ENCODE measurements at places on chromosomes 13 and 19.

GRCh38 chr13:78046331-78046730 lies 127.7 kb upstream of the EDNRB start:
- DNase-seq, result no peak

DNA sequence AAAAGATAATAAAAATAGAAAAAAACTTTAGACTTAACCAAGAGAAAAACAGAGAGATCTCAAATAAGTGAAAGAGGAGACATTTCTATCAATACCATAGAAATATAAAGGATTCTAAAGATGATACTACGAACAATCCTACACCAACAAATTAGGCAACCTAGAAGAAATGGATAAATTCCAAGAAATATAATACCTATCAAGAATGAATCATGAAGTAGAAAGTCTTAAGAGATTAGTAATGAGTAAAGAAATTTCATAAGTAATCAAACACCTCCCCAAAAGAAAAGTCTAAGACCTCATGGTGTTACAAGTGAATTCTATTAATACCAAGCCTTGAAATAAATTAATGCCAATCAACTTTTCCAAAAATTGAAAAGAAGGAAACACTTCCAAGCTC lies 1584.5 kb upstream of the MIR17HG start:
- DNase-seq, result no peak

DNA sequence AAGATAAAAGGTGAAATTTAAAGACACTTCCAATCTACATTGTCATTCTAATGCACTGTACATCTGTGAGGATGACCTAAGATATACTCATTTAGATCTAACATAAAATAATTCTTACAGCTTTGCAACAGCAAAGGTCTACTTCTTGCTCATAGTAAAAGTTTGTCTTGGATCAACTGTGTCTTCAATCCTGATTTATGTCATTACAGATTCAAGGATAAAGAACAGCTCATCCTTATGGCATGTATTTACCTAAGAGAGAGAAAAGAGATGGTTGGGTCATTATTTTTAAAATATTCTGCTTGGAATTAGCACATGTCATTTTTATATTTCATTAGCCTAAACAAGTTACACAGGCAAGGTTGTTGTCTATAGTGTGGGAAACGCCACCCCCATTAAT lies 2193.1 kb downstream of the PCDH9 start:
- DNase-seq, result no peak

- DNase-seq, result no peak
Observed at GRCh38 chr13:110133425-110134235, 173.3 kb downstream of the COL4A1 start.

- no peak for DNase-seq
Observed at GRCh38 chr19:7492142-7492541, 3.3 kb upstream of the PEX11G start.

- no peak for DNase-seq
Observed at GRCh38 chr19:46009530-46010510, 13.0 kb downstream of the PGLYRP1 start.

GRCh38 chr13:97426695-97427094 lies 7.3 kb upstream of the RAP2A start:
- no peak for DNase-seq

- DNase-seq, result no peak
Observed at GRCh38 chr13:23851106-23851505, 38.1 kb downstream of the MIPEP start.

GRCh38 chr19:33171916-33172359 lies 22.2 kb upstream of the LRP3 start:
- DNase-seq, result no peak

- DNase-seq, result no peak
Observed at GRCh38 chr13:66154976-66155375, 1075.2 kb downstream of the PCDH9 start.

- no peak for DNase-seq
Observed at GRCh38 chr19:10587022-10587838, at the start of gene AP1M2. AP1M2 (minus strand) TSS chr19:10587312; CDS start chr19:10587231, 81 bp downstream.

DNA sequence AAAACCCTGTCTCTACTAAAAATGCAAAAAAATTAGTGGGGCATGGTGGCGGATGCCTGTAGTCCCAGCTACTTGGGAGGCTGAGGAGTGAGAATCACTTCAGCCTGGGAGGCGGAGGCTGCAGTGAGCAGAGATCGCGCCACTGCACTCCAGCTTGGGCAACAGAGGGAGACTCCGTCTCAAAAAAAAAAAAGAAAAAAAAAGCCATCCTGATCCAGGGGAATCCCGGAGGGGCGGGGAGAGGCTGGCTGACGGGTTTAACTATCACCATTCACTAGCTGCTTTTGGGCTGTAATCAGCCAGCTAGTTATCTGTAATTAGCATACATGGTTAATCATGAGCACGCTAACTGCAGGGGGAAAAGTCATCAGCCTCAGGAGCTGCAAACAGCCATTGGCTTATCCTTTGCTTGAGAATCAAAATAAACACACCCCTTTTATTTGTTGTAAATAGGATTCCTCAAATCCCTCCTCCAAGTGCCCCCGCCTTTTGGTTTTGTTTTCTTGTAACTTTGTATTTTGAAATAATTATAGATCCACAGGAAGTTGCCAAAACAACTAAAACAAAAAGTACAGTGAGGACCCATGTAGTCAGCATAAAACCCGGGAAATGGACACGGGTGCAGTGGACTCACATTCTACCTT lies 9.6 kb downstream of the FSD1 start:
- no peak for DNase-seq

GRCh38 chr13:66036636-66037035 lies 1193.5 kb downstream of the PCDH9 start:
- DNase-seq, result no peak

DNA sequence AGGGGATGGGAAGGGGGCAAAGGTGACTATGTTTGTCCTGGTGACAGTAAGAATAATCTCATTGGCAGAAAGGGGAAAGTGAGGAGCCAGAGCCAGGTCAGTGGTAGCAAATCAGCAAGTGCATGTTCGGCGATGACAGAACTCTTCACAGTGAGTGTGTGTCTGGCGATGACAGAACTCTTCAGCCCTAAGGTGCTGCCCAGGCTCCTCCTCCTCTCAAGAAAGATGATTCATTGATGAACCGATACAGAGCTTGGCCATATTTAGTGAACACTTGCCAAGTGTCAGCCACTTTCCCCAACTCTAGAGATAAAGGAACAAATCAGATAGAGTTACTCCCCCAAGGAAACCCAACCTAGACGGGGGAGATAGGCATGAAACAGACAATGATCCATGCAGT lies 199.3 kb upstream of the UBL3 start:
- no peak for DNase-seq

DNA sequence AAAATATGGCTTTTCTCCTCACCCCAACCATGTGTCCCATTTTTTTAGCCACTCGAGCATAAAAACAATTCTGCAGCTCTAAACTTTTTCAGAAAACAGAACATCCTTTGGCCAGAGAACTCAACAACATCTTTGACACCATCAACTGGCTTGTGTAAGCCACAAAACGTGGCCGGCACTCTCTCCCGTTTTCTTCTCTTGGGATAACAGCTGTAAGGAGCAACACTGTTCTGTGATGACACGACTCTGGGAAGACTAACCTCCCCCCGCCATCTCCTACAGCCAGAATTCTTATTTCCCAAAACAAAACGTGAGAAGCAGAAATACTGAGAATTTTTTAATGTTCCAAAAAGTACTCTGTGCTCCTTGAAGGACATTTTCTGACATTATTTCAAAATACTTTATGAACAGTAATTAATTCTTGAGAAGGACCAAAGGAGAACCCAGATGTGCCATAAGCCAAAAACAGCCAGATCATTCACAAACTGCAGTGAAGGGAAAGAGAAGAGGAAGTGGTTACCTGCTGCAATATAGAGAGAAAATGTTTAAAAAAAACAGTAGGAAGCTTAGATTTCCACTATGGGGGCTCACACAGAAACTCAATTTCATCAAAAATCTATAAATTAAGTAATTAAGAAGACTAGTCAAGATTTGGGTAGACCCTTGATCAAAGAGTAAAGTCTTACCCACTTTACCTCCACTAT lies 25.8 kb downstream of the COL4A1 start:
- DNase-seq, result no peak

- no peak for DNase-seq
Observed at GRCh38 chr19:42038666-42039065, 31.3 kb downstream of the GRIK5 start.

DNA sequence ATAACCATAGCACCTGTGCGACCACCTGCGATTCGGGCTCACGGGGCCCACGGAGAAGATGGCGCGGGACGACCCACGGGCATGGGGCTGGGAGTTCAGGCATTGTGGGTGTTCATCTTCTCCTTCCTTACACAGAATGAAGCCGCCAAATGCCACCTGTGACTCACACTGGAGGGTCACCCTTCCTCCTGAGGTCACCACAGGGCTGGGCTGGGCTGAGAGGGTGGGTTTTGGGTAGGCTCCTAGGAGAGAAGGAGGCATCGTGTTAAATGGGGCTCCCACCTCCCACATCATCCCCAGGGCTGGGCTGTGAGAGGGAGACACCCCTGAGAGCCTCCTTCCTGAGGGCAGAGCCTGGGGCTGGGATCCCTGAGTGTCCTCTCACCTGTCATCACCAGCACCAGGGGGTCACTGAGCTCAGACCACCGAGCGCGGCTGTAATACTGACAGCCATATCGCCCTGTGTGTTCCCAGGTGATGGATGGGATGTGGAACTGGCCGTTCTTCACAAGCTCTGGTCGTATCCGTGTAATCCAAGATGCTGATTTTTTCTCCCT lies 1.4 kb downstream of the LILRB2 start:
- DNase-seq, result no peak

DNA sequence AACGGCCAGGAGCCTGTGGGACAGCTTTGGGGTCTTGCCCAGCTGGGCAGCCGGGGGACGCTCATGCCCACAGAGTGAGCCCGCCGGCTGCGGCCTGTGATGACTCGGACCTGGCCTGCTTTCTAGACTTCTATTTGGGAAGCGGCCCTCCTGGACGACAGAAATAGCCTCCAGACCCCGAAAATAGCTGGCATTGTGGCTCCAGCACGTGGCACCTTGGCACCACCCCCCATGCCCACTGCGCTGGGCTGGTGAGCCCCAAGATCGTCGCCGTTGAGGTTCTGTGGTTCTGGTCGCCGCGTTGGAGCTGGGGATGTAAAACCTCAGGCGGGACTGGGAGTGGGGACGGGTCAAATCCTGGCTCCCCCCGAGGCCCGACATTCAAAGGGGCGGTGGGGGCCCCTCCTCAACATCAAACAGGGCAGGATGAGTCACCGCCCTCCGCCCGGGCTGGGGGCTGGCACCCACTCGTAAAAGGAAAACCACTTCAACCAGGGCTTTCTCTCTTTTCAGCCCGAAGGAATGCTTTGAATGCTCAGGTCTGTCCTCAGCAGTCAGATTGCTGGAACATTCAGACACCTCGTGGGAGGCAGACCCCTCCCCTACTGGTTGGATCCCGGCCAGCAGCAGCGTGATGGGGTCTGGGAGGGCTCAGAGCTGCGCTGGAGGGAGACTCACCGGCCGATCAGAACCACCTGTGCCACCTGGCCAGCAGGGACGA lies 42.1 kb downstream of the GADD45B start:
- no peak for DNase-seq

GRCh38 chr13:99971576-99972189 lies at the start of gene ZIC5:
ZIC5 (minus strand) TSS chr13:99971767; CDS start chr13:99971603, 164 bp downstream.
- no peak for DNase-seq

- DNase-seq, result no peak
Observed at GRCh38 chr19:13997631-13997962, 8.5 kb downstream of the RFX1 start.

- DNase-seq, result no peak
Observed at GRCh38 chr13:103062079-103062478, 4.1 kb downstream of the SLC10A2 start.

DNA sequence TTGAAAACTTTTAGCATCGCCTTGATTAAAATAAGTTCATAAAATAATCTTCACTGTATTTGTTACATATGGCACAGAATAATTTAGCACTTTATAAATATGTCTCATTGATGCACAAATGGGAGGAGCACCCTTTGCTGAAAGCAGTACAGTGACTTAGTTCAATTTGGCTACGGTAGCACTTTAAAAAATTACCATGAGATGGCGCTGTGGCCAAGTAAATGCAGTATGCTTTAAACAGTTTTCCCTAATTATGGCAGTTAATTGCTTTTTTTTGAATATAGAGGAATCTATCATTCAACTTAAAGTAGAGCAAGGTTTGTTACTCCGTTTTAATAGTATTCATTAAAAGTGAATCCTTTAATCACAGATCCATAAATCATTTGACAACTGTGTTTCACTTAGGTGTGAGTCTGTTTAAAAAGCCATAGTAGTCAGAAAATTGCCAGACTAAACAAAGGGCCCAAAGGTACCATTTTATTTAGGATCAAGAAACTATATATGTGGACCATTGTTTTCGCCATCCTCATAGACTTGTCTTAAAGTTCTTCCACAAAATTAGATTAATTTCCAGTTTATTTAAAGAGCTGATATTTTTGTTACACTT lies 34.7 kb upstream of the ESD start:
- DNase-seq, result no peak

DNA sequence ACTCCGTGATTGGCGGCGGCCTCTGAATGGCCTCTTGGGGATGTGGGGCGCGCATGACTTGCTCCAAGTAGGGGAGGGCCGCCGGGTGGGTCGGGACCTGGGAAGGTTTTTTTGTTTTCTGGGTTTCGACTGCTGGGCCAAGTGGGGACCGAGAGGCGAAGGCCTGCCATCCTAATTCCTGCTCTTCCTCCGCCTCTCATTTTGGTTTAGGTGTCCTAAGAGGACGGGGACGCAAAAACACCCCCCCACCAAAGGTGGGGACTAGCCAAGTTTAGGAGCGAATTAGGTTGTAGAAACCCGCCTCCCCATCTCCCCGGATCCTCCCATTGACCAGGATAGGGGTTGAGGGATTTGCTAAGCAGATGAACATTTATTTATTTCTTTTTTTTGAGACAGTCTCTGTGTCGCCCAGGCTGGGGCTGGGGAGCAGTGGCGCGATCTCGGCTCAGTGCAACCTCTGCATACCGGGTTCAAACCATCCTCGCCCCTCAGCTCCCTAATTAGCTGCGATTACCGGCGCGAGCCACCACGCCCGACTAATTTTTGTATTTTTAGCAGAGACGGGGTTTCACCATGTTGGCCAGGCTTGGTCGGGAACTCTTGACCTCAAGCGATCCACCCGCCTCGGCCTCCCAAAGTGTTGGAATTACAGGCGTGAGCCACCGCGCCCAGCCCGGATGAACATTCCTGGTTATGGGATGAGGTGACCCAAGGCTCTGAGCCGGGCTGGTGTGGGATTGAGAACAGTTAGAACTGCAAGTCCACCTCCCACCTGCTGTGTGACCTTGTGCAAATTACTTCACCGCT lies 838 bp downstream of the PPP2R1A start:
- no peak for DNase-seq

DNA sequence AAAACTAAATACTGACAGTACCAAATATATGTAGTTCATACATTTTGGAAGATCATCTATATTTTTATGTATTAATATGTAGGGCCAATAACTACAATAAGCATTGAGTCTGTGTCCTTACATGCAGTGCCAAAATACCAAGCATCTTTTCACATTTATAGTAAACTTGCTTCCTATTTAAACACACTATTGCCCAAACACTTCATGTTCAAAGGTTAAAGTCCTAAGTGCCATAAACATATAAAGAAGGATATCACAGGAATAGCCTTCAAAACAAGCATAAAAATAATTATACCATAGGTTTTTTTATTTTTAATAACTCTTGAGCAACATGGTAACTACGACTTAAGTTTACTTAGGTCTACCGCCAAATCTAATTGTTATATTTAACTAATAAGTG lies 27.1 kb downstream of the EXOSC8 start:
- DNase-seq, result no peak

GRCh38 chr19:52938761-52939160 lies 15.5 kb upstream of the ZNF888 start:
- no peak for DNase-seq

GRCh38 chr13:50353651-50354415 lies 338.6 kb downstream of the KCNRG start:
- no peak for DNase-seq

- DNase-seq, result no peak
Observed at GRCh38 chr13:21826214-21827015, 155.5 kb downstream of the FGF9 start.
